ENCODE measurements at places on chromosomes 2 and 18.
A peak's percentile ranks its signal among the peaks of the same experiment; 100 is the strongest.

GRCh38 chr2:207252979-207253645, 87.4 kb upstream of the KLF7 start:
- no peak for DNase-seq

- DNase-seq: no peak
Measured at GRCh38 chr18:59267503-59268126, 5.6 kb downstream of the RAX start.

DNA sequence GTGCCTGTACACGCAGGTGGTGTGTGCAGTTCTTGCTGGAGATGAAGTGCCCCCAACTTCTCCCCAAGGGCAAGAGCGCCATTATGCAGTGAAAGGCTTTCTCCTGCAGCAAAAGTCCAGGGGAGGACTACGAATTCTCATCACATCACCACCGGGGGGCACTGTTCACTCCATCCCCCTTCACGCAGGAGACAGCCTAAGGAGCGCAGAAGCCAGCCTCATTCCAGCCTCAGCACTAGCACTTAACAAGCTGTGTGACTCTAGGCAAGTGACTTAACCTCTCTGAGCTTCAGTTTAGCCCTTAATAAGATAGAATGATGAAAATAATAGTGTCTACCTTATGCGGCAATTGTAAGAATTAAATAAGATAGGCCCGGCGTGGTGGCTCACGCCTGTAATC, 32.3 kb downstream of the DNMT3A start:
- peak; percentile 71 for DNase-seq

GRCh38 chr2:199462956-199463692, 5.4 kb upstream of the SATB2 start:
- DNase-seq: peak; percentile 45

- peak; percentile 21 for DNase-seq
Measured at GRCh38 chr18:11040823-11041656, 108.3 kb downstream of the PIEZO2 start.

Data from CD4-positive, alpha-beta T cell treated with Interferon alpha-2 for 1 hour (primary cell).